ENCODE measurements at places on chromosomes 2 and 18. TPM values are rescaled to one million over a fixed set of nuclear protein-coding genes. Genes with fewer than 3 reads are reported as not detected.

PAX8 gene
- 0.30 TPM for total RNA-seq

GRCh38 chr2:240465268-240465764 is 29.9 kb downstream of the GPC1 start:
- no peak for DNase-seq

DNA sequence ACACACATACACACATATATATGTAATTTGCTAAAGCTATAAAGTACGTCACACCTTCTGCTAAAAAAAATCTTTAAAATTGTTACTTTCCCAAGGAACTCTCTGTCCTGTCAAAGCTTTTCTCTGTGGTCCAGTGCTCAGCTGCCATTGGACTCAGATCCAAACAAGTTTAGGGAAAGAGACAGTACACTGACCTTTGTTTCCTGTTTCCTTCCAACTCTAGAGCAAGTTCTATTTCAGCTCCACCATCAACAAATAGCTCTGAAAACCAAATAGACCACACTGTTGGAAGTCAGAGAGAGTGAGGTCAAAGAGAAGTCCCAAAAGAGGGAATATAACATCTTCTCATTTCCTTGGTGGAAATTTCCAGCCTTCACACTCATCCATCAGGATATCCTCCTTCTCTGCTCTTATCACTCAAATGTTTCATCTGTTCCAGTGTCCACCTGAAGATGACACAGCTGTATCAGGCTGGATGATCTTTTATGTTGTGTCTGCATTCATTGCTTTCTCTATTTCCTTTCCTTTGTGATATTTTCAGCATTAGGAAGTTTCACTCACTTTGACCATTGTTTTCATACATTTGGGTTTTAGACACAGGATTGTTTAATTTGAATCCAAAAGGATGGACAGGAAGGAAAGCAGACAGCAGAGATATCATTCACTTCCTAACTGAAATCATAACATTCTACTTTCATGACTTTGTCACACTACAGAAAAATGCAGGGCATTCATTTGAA is 192.3 kb upstream of the NT5C1B start:
- DNase-seq, result no peak

WDR35 gene
- total RNA-seq, result 14.7 TPM

GRCh38 chr2:217756375-217757107 is 246.3 kb downstream of the TNS1 start:
- peak; percentile 51 for DNase-seq

- DNase-seq, result no peak
Measured at GRCh38 chr18:48600456-48601090, 61.7 kb downstream of the CTIF start.

ITPRIPL1 gene
- 6.1 TPM for total RNA-seq

UGT1A9 gene
- total RNA-seq, result not detected

GRCh38 chr2:38515155-38516074 is 87.3 kb downstream of the HNRNPLL start:
- no peak for DNase-seq

FEV gene
- not detected for total RNA-seq

DNA sequence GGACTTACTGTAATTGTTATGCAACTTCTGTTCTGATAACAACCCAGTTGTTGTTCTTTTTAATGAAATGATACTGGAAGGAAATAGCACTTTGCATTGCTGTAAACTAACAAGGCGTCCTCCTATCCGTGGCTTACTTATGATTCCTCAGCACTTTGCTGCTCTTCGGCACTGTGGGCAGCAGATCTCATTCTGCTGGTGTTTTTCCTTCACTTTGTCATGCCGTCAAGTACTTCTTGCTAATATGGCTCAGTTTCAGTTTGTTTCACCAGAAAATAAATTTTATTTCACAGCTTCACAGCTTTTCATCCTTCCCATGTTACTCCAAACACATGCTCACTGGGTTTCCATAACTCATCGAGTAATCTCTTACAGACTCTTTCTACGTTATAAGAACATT is 289.3 kb downstream of the MEIS1 start:
- DNase-seq, result peak; percentile 18

RPL37A gene
- total RNA-seq, result 3,180 TPM

NCKAP5 gene
- 33.3 TPM for total RNA-seq

All from skin of body (tissue), 3 donors.